KBM-7 (cell line): ENCODE measurements at places on chromosomes 11 and 22.

GRCh38 chr11:19919050-19919561 lies 206.5 kb downstream of the NAV2 start:
- no peak for DNase-seq

- DNase-seq, result peak; percentile 52
Measured at GRCh38 chr11:68011051-68011943, 1.2 kb downstream of the ALDH3B1 start.

GRCh38 chr11:119584193-119585042 lies 144.6 kb downstream of the NECTIN1 start:
- peak; percentile 95 for DNase-seq

GRCh38 chr11:102420547-102420946 lies 32.0 kb downstream of the TMEM123 start:
- no peak for DNase-seq

GRCh38 chr22:19605508-19606331 lies 81.5 kb upstream of the CLDN5 start:
- no peak for DNase-seq

DNA sequence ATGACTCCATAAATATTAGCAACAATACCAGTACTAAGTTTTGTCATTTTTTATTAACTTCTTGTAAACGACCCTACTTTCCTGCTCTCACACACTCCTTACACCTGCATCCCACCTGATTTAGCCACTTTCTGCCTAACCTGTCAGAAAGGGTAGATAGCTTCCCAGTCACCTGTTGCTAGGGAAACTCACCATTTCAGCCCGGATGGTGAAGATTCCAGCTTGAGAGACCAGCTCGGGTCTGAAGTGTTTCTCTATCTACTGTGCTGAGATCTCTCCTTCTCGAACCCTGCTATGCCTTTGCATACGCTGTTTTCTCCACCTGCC lies at the start of gene PARVG:
Gene PARVG (plus strand): TSS at position 220 of the 327 bp plus-strand sequence. CDS start 2,405 bp downstream, outside the sequence.
- DNase-seq, result no peak

DNA sequence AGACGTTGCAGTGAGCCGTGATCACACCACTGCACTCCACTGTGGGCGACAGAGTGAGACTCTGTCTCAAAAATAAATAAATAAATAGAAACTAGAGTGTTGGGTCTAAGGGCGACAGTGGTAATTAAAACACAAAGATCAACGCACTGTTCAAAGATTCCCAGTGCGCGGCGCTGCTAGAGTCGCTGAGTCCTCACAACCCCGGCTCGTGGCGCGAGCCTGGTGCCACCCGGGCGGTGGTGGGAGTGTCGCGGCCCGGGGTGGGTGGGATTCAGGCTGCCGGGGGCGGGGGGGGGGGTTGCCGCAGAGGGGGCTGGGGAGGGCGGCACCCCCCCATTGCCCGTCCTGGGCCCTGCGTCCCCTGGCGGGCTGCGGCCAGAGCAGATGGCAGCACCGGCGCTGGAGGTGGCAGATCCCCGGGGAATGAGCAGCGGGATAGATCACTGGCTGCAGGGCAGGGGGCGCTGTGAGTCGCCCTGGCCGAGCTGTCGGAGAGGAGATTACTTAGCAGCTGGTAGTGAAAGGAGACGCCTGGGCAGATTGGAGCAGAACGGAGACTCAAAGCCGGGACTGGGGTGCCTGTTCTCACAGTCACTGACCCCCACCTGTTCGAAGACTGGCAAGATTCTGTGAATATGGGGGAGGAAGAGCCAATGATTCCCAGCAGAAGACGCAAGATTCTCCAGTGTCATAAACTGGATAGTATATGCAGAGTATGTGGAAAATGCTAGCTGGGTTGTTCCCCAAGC lies 30.2 kb upstream of the APOBEC3A start:
- DNase-seq, result peak; percentile 72

DNA sequence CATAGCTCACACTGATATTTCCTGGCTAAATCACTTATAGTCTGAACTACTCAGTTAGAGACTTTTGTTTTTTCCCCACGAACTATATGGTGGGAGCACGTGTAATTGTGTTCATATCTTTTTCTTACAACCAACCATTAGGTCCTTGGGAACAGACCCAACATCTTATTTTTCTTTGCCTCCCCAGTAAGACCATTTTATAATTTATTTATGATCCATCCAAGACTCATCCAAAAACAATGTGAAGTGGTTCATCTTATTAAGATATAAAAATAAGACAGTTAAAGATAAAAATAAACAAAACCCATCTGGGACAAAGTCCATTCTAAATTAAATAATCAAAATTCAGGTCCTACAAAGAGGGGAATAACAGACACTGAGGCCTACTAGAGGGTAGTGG lies 90.8 kb downstream of the FAM168A start:
- no peak for DNase-seq

- no peak for DNase-seq
Measured at GRCh38 chr11:69542314-69543168, 61.1 kb downstream of the LINC01488 start.

- DNase-seq, result peak; percentile 78
Measured at GRCh38 chr22:41925783-41926460, 684 bp downstream of the TNFRSF13C start.

- DNase-seq, result peak; percentile 22
Measured at GRCh38 chr11:126063507-126063852, 814 bp upstream of the CDON start.

DNA sequence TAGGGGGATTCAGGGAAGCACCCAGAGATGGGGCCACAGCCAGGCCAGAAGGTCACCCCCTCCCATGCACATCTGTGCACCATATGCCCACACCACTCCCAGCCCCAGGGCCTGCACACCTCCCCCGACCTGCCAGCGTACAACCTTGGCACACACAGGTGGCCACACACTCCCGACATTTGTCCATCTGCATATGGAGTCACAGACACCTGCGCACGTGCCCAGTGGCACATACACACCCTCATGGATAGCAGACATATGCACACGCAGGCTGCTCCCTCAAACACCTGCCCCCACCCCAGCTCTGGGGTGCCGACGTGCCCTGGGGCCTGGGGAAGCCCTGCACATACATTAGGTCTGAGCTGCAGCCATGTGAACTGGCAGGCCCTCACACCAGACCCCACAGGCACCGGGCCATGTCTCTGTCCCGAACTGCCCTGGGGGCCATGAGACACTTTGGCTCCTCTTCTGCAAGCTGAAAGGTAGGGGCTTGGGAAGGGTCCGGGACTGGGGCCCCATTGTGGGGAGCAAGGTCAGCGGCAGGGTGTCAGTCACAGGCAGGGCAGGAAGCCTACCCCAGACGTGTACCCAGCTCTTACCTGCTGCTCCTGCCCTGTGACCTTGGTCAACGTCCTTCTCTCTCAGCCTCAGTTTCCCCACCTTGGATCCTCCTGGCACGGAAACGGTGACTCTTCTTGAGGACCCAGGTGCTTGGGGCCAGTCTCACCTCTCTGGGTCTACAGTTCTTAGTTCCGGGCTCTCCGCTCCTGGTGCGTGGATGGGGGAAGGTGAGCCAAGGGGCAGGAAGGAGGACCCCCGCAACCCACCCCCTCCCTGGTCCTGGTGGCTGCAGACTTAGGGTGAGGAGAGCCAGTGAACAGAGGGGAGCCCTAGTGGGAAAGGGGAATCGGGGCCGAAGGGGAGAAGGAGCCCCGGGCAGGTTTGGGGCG lies 579 bp upstream of the CABP7 start:
- DNase-seq, result no peak

DNA sequence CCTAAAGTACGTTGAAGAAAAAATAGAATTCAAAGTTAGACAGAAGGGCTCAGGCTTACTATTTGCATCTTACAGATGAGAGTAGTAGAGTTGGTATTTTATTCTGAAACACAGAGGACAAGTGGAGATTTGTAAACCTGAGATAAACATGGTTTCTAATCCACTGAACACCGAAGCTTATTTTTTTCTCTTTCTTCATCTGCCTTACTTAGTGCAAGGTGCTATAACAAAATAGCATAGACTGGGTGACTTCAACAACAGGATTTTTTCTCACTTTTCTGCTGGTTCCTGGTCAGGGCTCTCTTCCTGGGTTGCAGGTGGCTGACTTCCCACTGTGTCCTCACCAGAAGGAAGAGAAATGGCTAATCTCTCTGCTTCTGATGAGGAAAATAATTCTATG lies 2.1 kb upstream of the HBG1 start:
- DNase-seq, result no peak

GRCh38 chr11:75146711-75147110 lies 4.2 kb upstream of the SLCO2B1 start:
- DNase-seq, result no peak

DNA sequence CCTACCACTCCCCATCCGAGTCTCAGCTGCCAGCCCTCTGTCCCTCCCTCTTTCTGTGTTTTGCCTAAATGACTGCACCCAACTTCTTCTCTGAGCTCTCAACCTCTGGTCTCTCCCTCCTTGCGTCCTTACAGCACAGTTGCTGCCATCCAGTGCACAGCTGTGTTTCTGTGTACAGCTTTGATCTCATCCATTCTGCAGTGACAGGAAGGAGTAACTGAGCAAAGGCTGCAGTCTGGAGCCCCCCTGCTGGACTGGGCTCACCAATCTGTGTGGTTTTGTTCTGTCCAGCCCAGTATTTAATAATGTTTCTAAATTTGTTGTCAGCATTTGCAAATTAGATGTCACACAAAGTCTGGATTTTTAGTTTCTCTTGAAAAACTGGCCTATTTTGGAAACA lies 43.8 kb downstream of the PRR5L start:
- no peak for DNase-seq

GRCh38 chr11:76030286-76030685 lies 176.0 kb downstream of the WNT11 start:
- no peak for DNase-seq

- no peak for DNase-seq
Measured at GRCh38 chr11:34198523-34198922, 93.1 kb downstream of the NAT10 start.

GRCh38 chr11:70116386-70117065 lies 38.4 kb downstream of the ANO1 start:
- DNase-seq, result no peak

- DNase-seq, result no peak
Measured at GRCh38 chr11:119424276-119424675, 1.3 kb upstream of the THY1 start.

GRCh38 chr11:108196901-108197300 lies 25.5 kb downstream of the NPAT start:
- DNase-seq, result no peak

GRCh38 chr11:23311986-23312940 lies 452.0 kb upstream of the CCDC179 start:
- DNase-seq, result no peak

- DNase-seq, result no peak
Measured at GRCh38 chr11:114167771-114168448, 108.4 kb downstream of the ZBTB16 start.

GRCh38 chr11:32902089-32902665 lies 9.6 kb downstream of the QSER1 start:
- no peak for DNase-seq

- peak; percentile 65 for DNase-seq
Measured at GRCh38 chr11:9017773-9018172, 14.0 kb upstream of the NRIP3 start.
